ENCODE measurements at places on chromosomes 2 and 18.

DNA sequence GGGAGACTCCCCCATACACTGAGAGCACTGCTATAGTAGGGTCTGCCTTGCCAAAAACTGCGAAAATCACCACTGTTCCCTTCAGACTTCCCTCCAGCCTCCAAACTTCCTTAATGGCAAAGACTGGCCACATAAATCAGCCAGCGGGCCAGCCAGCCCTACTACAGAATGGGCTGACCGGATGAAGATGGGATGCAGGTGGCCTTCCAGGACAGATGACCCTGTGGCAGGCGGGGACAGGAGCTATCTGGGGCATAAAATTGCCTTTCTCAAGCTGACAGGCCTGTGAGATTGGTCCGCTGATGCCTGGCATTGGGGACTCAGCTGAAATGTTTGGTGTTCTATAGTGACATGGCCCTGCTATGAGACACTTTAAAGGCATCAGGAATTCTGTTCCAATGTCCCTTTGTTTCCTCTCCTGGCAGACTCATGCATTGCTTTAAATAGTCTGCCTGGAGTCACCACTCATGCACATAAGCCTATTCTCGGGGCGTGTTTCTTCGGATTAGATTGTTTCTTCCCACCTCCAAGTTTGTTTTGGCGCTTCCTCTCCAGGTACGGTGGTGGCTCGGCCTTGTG lies 135.9 kb downstream of the ALPK2 start:
- no peak for DNase-seq

DNA sequence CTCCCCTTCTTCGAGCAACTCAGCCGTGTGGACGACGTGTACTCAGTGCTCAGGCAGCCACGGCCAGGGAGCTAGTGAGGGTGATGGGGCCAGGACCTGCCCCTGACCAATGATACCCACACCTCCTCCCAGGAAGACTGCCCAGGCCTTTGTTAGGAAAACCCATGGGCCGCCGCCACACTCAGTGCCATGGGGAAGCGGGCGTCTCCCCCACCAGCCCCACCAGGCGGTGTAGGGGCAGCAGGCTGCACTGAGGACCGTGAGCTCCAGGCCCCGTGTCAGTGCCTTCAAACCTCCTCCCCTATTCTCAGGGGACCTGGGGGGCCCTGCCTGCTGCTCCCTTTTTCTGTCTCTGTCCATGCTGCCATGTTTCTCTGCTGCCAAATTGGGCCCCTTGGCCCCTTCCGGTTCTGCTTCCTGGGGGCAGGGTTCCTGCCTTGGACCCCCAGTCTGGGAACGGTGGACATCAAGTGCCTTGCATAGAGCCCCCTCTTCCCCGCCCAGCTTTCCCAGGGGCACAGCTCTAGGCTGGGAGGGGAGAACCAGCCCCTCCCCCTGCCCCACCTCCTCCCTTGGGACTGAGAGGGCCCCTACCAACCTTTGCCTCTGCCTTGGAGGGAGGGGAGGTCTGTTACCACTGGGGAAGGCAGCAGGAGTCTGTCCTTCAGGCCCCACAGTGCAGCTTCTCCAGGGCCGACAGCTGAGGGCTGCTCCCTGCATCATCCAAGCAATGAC lies 4.8 kb downstream of the CTDSP1 start:
- DNase-seq, result no peak

DNA sequence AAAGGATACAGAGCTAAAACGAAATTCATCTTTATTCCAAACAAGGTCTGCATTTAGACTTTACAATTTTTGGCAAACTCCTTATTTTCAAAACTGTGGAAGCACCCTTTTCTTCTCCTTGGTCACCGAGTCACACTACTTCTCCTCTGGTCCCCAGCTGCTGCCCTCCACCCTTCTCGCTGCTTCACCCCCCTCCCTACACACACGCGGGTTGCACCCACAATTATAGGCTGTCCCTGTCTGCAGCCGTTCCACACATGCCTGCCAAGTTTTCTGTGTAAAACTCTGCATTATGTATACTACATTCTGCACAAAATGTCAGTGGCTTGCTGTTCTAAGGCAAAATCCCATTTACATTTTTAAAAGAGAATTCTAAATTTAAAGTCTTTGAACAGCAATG lies 63.5 kb downstream of the PTPN2 start:
- no peak for DNase-seq

DNA sequence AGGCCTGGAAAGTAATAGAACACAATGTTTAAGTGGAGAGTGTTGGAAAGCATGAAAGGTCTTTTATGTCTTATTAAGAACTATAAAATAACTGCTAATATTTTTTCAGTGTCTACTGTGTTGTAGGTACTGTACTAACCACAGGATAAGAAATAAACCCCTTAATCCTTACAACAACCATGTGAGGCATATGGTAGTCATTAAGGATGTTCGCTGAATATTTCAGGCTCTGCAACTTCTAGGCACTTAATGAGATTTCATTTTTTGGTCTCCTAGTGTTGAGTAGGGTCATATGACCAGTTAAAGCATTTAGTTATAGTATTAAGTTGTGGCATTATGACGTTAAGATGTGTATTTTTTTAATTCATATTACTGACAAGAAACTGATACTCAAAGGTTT lies 346.6 kb upstream of the KCNH7 start:
- no peak for DNase-seq

DNA sequence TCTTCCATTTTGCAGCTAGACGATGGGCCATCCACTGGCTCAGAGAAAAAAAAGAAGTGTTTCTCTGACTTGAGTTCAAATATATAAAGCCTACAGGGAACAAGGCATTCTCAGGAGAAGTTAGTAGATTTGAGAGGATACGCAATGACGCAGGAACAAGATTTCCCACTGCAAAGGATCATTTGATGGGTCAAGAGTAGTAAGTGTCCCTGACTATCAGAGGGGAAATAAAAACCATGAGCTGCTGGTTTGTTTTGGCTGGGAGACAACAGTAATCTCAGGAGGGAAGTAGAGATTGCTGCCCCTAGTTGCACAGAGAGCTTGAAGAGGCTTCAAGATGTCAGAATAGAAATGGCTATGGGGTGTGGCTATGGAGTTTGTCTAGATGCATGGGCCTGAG lies 22.3 kb upstream of the MYO1B start:
- no peak for DNase-seq

DNA sequence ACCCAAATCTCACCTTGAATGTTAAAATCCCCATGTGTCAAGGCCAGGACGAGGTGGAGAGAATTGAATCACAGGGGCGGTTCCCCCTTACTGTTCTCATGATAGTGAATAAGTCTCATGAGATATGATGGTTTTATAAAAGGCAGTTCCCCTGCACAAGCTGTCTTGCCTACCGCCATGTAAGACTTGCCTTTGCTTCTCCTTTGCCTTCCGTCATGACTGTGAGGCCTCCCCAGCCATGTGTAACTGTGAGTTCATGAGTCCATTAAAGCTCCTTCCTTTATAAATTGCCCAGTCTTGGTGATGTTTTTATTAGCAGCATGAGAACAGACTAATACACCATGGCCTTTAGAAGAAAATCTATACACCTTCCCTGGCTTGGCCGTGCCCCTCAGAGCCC lies 7.4 kb upstream of the MBP start:
- DNase-seq, result no peak

DNA sequence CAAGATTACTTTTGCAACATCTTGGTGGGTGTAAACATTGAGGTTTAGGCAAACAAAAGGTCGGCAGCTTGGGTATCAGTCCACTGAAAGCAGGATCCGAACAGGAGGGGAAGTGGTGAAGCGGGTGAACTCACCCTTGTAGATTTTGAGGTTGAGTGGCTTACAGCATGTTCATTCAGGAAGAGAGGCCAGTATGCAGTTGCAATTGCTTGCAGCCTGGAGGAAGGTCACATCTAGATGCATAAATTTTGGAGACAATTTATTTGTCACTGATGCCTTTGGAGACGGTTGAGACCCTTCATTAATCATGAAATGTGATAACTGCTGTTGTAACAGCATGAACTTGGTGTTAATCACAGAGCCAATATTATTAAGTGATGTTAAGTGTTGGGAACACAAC lies 131.1 kb downstream of the LTBP1 start:
- no peak for DNase-seq

GRCh38 chr2:132837769-132838168 lies 167.8 kb upstream of the LYPD1 start:
- no peak for DNase-seq

GRCh38 chr18:31538837-31539236 lies 40.9 kb downstream of the DSG2 start:
- DNase-seq, result no peak

DNA sequence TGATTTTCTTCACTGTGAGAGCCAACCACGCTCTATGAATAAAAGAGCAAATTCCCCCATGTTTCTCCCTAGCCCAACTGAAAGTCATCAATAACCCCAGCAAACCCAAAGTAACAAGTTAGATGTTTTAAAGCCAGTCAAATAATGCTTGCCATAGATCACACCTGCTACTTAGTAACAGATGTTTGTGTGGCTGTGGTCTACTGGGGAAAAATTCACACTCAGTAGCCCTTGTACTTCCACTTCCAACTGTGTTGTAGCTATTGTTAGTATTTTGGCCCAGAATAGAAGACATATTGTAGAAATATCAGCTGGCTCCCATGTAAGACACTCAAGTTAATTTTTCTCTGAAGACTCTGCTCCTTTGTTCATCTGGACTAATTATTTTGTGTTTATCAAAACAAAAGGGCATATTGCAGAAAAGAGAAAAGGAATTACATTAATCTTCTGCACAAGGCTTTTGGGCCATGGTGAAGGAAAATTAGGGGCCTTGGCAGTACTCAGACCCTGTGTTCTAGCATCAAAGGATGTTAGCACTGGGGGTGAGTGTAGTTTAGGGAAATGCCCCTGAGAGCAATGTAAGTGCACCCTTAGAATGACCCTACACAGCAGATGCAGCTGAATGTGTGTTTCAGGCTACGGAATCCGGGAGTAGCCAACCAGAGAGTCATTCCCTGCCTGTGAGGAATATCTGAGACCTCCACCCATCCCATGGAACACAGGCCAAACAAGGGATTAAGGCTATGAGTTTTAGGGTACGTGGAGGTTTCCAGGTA lies 521.9 kb downstream of the EPHA4 start:
- DNase-seq, result no peak

DNA sequence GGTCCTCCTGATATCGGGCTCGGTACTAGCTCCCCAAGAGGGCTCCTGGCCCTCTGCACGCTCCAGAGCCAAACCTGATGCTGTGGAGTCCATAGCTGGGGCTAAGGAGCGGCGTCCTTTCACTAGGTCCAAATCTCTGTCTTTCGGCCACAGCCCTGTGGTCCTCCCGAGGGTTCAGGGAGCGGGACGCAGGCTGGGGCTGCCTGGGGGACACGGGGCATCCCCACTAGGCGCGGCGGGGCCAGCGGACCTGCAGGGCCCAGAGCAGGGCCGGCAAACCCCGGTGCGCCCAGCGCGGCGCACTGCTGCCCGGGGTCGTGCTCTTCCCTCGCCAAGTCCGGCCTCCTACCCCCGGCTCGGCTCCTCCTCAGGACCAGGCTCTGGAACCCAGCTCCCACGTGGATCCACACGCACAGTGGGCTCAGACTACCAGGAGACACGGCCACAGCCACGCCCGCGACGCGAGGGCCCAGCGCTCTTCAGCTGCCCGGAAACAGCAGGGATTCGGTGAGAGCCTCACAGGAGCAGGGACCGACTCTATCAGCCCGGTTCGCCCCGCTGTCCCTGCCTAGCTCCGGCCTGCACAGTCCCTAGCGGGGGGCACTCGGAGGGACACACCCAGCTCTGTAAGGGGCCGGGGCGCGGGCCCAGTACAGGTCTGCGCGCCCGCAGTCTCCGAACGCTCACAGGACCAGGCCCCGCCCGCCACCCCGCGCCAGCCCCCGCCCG lies 593 bp downstream of the ZNF514 start:
- peak; percentile 20 for DNase-seq

DNA sequence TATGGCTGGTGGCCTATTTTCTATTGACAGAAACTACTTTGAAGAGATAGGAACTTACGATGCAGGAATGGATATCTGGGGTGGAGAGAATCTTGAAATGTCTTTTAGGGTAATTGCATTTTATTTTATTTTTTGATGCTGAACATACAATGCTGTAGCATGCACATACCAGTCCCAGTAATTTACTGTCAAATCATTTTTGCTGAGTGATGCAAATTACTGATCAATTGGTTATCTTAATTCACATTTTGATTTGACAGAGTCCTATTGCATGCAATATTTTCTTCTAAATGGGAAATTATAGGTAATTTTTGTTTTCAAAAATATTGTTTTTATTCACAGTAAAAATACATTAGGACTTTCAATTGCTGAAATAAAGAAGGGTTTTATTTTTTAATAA lies 387.3 kb downstream of the GALNT13 start:
- no peak for DNase-seq

- DNase-seq, result no peak
Measured at GRCh38 chr2:137521653-137522619, 442.3 kb upstream of the HNMT start.

DNA sequence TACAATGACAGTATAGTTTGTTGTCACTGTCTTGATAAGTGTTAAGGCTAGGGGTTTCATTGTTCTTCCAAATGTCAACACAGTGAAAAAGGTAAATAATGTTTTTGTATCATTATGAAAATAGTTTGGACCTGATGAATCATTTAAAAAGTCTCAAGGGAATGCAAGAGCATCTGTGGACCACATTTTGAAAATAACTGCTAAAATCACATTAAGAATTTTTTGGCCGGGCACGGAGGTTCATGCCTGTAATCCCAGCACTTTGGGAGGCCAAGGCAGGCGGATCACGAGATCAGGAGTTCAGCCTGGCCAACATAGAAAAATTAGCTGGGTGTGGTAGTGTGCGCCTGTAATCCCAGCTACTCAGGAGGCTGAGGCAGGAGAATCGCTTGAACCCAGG lies 10.3 kb downstream of the SCN1A start:
- DNase-seq, result no peak

DNA sequence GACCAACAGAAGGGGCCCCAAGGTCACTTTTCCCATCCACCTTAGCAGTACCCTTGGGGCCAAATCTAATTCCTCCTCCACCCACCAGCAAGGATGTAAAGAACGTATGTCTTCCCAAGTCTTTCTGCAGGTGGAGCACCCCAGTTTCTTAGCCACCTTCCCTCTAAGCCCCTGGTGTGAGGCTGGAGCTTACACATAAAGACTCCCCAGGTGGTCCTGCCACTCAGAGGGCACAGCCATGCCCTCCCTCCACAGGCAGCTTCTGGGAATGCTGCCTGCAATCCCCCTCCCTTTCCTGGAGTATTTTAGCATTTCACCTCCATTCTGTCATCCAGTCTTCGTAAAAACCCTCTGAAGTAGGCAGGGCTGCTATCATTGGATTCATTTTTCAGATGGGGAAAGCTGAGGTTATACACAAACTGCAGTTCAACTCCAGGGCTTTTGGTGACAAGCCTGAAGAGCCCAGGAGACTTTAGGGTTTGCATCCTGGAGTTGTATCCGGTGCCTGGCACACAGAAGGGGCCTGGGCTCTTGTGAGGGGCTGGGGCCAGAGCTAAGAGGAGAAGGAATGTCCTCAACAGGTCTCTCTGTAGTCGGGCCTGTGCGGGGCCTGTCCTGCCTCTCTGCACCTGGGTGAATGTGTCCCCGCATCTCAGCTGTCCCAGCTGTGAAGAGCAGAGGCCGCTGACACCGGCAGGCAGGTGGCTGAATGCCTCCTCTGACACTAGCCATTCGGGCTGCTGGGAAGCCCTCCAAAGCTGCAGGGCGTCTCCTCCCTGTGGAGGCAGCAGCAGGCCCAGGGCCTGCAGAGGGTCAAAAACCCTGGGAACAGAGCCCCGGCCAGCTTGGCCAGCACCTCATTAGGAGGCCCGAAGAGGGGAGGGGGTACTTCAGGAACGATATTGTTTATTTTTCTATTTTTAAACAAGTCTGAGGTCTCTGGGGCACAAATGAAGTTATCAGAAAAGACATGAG lies 27.6 kb downstream of the CIB4 start:
- DNase-seq, result no peak

Data from H54 (cell line).